Bone marrow (tissue), 2 donors: ENCODE measurements at places on chromosomes 6 and 20.

GRCh38 chr6:36033935-36034334, 6.3 kb downstream of the MAPK14 start:
- peak; percentile 44 for DNase-seq

- no peak for DNase-seq
These were observed 32.6 kb downstream of the MRPL14 start for GRCh38 chr6:44094403-44095242.

GRCh38 chr6:139343052-139343750, 31.2 kb downstream of the CITED2 start:
- DNase-seq, result no peak

- no peak for DNase-seq
These were observed 246.2 kb downstream of the FOXC1 start for GRCh38 chr6:1855890-1856289.

- no peak for DNase-seq
These were observed 11.3 kb downstream of the SLC17A5 start for GRCh38 chr6:73642530-73642929.

GRCh38 chr6:55868771-55869479, 6.5 kb downstream of the BMP5 start:
- no peak for DNase-seq

GRCh38 chr20:48676795-48677460, 150.9 kb downstream of the PREX1 start:
- no peak for DNase-seq

GRCh38 chr6:137177611-137178010, 4.2 kb upstream of the IL22RA2 start:
- no peak for DNase-seq

DNA sequence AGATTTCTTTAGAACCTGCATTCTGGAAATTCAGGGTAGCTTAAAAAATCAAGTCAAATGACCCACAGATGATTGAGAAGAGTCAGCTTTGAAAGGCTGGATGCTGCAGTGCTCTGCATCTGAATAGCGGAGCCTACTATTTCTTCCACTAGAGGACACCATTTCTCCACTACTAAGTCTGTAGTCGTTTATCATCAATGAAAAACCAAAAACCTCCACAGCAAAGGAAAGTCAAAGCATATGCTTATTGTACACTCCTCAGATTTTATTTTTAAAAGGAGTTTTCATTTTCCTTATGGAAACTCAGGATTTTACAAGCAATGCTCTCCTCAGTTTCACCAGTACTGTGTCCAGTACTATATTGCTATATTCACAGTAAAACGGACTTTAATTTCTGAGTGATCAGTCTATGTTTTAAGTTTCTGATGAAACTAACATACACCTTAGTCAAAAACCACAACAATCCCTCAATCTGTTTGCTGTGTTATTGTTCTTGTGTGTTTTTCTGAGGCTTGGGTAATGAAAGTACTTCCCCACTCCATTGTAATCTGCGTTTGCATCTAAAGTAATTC, 50.5 kb upstream of the ENPP5 start:
- DNase-seq, result peak; percentile 6

GRCh38 chr6:112480553-112480952, 133.4 kb downstream of the RFPL4B start:
- no peak for DNase-seq
